COLO829 (cell line): ENCODE measurements at places on chromosomes 2 and 18.

GRCh38 chr2:225649274-225649673 lies 249.8 kb downstream of the NYAP2 start:
- DNase-seq: no peak

DNA sequence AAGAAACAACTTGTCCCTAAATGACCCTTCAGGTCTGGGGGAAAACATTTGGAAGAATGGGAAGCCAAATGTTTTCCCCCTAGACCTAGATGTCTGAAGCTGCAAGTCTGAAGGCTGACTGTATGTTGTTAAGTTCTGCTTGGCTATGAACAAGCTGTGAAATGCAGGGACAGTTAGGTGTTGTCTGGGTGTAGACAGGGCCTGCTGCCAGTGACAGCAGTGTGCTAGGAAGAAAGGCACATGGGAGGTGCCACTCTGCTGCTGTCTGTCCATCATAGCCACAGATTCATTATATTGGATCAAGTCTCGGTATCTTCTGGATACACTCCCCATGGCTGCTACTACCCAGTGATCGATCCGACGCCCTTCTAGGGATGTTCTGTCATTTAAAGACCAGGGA lies 265.9 kb upstream of the PXDN start:
- DNase-seq: no peak

GRCh38 chr2:81249152-81249551 lies 944.6 kb upstream of the LRRTM1 start:
- DNase-seq: no peak

- DNase-seq: no peak
Observed at GRCh38 chr18:25594351-25594750, 242.4 kb upstream of the ZNF521 start.

GRCh38 chr18:75219745-75220375 lies 9.3 kb downstream of the TSHZ1 start:
- DNase-seq: no peak

- no peak for DNase-seq
Observed at GRCh38 chr2:156242874-156243273, 89.6 kb downstream of the NR4A2 start.

DNA sequence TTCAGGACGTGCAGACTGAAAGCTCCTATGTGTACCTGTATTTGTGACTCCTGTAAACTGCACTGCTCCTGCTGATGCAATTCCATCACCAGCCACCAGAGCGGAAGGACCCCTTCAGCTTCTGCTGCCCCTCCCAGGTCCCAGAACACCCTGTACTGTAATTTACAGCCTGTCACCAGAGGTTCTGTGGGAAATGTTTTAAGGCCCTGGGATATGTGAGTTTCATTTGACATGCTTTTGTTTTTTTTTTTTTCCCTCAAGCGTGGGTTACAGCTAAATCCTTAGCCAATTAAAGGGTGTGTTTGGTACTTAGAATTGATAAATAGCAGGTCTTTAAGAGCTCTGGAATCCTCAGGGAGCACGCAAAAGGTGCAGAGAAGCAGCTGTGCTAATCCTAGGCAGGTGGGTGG lies 79.4 kb downstream of the KCTD1 start:
- DNase-seq: no peak

- no peak for DNase-seq
Observed at GRCh38 chr2:121519153-121519552, 11.5 kb upstream of the RNU4ATAC start.

GRCh38 chr2:172200495-172201085 lies 97.9 kb upstream of the DLX2 start:
- DNase-seq: no peak

- DNase-seq: no peak
Observed at GRCh38 chr2:54456362-54456611, 160 bp downstream of the SPTBN1 start.

- no peak for DNase-seq
Observed at GRCh38 chr18:7096838-7097237, 20.8 kb downstream of the LAMA1 start.

- DNase-seq: no peak
Observed at GRCh38 chr2:4381773-4382172, 678.4 kb downstream of the DCDC2C start.

DNA sequence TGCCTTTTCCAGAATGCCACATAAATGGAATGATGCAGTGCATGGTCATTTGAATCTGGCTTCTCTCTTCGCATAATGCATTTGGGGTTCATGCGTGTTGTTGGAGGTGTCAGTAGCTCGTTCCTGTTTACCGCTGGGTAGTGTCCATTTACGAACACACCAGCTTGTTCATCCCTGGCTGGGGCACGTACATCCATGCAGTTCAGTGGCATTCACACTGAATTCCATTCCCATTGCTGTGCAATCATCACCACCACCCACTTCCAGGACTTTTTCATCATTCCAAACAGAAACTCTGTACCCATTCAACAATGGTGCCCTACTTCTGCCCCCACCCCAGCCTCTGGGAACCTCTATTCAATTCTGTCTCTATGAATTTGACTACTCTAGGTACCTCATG lies 14.7 kb upstream of the CIDEA start:
- no peak for DNase-seq

DNA sequence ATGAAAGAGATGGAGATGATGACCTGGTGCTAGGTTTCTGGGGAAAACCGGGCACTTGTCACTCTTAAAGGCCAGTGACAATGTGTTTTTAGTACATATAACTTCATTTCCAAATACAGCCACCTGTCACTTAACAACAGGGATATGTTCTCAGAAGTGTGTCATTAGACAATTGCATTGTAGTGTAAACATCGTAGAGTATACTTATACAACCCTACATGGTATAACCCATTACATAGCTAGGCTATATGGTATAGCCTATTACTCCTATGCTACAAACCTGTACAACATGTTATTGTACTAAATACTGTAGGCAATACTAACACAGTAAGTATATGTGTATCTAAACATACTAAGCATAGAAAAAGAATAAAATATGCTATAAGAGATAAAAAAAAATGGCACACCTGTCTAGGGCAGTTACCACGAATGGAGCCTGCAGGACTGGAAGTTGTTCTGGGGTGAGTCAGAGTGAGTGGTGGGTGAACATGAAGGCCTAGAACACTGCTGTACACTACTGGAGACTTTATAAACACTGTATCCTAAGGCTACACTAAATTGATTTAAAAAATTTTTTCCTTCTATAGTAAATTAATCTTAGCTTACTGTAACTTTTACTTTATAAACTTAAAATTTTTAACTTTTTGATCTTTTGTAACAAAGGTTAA lies 123.2 kb downstream of the THADA start:
- DNase-seq: no peak
